Osteocyte (in vitro differentiated cells): ENCODE measurements at places on chromosomes 12 and 14. TPM values are rescaled to one million over a fixed set of nuclear protein-coding genes. Genes with fewer than 3 reads are reported as not detected.

GRCh38 chr12:33439587-33440011 is at the start of gene SYT10:
Gene SYT10 (minus strand): TSS chr12:33439819. CDS start chr12:33439522, 297 bp downstream.
- DNase-seq = no peak

DNA sequence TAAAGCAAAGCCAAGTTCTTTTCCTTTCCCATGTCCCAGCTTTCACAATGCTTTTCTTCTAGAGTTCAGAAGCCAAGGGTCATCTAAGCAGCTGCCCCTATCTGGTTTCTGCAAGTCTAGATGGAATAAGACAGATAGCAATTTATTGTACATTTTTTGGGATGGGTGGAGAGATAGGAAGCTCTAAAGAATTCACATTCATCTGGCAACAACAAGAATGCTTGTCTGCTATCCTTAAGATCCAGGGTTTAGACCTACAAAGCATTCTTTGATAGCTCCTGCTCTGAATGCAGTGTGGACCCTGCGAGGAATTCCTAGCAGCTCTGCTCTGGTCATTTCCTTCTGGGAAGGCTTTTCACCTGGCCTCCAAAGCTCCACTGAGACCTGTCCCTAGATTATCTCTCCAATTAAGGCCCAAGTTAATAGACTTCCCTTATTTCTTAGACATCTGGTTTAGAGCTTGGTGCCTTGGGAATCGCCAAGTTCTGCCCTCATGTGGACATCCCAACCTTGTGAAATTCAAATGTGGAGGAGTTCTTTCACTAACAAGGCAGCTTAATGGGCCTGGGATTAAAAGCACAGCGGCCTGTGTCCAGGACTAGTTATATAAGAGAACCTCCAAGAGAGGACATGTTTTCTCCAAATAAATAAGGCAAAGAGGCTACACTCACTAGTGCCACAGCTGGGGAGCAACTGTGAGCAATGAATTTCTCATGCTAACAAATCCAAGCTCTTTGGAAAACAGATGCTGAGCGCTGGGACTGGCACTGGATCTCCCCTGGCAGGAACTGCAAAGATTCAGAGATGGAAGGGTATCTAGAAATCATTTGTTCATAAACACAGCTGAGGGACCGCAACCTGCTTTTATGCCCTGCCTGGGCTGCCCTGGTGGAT is 384.5 kb upstream of the DDHD1 start:
- DNase-seq = no peak

GRCh38 chr14:69530095-69530494 is 44.6 kb downstream of the CCDC177 start:
- DNase-seq = no peak

DNA sequence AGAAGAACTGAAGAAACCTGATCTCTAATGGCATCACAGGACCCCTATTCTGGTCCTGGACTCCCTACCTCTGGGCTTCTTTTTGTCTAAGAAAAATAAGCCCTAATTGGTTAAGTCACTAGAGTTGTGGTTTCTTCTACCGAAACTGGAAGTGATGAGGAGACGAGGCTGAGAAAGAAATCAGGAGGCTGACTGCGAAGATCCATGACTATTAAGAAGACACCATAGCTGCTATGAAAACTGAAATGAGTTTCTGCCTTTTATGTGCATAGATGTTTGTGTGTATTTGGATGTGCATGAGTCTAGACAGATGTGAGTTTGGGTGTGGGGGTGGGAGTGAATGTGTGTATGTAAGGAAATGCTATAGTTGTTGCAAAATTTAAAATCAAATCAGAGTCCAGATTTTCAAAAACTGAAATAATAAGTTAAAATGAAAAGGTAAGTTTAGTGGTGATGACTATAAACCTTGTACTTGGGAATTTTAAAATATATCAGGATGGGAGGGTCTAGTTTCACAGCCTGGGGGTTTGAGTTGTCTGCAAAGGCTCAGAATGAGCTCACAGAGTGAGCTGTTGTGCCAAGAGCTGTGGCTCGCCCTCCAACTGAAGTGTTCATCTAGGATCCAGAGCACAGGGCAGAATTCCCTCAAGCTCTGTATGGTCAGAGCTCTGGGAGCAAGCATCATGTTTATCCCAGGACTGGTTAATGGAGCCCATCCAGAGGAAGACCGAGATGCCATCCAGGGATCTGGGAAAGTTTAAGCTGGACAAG is 94.9 kb downstream of the VCPKMT start:
- no peak for DNase-seq

DNA sequence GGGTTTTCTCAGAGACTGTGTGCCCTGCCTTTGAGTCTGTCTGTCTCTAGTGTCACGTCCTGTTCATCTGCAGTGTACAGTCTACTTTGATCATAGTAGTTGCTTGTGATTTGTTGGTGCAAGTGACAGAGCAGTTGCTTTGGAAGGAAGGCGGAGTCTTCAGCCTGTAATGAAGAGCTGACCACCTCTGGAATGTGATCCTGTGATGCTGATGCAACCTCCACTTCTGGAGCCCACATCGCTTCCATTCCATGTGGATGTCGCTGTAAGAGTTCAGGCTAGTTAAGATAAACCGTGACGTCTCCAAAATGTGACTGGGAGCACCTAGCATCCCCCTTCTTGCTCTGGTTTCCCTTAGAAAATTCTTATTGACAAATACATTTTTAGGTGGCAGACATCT is 51.8 kb downstream of the PELI2 start:
- DNase-seq = no peak

DNA sequence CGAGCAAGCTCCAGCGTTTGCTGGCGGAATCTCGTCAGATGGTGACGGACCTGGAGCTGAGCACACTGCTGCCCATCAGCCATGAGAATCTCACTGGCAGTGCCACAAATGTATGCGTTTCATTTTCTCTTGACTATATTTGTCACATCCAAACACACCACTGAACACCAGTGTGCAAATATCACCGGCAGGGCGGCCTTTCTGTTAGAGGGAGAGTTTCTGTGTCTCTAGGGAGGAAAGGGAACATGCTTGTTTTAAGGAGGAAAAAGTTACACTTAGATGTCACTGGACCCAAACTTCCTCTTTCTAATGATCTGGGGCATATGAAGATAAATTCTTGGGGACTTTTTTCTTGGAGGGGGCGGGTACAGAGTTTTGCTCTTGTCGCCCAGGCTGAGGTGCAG is 21.9 kb upstream of the HIP1R start:
- no peak for DNase-seq

DNA sequence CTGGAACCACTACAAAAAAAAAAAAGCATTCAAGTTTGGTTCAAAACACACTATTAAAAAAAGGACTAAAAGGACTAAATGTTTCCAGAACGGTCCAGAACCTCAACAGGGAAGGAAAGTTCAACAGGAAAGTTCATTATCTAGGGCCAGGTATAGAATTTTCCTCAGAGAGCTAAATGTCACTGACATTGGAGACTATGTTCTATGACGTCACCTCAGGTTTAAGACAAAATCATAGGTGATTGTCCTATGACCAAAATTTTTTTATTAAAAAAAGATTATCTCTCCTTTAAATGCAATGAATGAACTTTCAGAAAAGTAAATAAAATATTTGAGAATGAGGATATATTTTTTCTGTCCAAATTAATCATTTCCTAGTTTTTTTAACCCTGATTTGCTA is 746.7 kb upstream of the USP15 start:
- DNase-seq = no peak

- no peak for DNase-seq
Observed at GRCh38 chr14:86333493-86333892, 803.5 kb downstream of the FLRT2 start.

GRCh38 chr12:64636856-64637255 is 26.6 kb downstream of the RASSF3 start:
- DNase-seq = no peak

DNA sequence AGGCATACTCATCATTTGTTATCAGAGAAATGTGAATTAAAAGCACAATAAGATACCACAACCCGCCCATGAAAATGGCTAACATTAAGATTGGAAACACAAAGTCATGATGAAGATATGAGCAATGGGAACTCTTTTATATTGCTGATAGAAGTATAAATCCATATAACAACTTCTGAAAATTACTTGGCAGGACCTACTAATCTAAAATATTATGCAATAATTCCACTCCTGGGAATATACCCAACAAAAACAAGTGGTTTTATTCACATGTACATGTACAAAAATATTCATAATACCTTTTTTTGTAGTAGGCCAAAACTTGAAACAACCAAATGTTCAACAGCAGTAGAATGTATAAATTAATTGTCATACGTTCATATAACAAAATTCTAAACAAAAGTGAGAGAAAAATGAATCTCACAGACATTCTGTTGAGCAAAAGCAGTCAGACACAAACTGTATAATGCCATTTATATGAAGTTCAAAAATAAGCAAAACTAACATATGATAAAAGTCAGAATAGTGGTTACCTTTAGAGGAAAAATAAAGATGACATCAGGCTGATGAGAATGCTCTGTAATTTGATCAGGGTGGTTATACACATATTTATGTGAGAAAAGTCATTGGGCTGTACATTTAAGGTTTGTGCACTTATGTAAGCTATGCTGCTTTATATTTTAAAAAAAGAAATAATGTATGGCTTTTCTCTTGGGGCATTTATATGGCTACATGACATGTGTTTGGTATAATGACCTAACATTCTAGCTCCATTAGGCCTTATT is 309.2 kb upstream of the KITLG start:
- no peak for DNase-seq

DNA sequence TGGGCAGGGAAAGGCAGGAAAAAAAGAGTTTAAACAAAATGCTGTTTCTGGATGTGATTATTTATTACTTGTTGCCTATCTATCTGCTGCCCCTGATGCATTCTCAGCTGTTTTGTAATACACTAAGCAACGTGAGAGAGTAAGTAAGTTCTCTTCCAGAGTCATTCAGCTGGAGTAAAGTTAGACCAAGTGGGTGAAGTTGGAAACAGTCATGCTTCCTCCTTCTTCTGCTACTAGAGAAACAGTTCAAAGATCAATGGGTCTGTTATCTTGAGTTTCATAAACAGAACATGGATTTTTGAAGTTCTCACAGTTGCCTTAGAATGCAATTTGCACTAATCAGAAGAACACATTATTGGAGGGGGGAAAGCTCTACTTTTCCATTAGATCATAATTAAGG is 279.3 kb downstream of the EGLN3 start:
- DNase-seq = no peak

DNA sequence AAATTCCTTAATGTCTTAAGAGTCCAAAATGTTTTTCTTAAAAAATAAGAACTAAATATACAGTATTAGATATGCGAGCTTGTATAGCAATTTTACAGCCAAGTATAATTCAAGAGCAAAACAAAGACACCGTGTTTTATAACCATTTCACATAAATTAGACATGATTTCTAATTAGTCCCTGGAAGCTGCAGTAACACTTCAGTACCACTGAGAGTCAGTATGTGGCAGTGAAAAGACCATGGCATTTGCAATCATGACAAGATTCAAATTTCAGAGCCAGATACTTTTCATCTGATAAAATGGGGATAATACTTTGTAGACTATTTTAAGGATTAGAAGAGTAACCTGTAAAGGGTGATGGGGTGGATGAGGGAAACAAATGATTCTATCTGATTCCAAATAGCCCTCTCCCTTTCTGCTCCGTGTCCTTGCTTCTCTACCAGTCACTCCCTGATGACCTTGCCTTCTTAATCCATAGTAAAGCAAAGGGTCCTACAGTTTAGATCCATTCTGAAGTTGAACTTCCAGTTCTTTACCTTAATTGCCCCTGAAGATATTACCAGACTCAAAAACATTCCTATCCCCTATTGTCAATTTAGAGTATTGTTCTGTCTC is 145.4 kb upstream of the ABCD2 start:
- no peak for DNase-seq

DNA sequence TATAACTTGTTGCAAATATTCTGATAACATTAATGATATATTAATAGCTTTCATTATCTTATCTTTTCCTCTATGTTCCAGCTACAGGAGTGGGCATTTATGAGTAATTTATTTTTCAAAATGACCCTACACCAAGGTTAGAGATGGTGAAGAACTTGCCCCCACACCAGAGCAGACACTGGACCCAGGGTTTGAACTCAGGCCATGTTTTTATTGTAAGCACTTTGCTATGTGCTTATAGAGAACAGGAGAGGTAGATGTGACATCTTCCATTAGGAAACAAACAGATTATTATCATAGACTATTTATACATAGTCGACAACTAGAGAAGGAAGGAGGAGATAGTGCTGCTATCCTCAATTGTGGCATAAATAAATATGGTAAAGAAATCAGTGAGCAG is 265.2 kb downstream of the EGLN3 start:
- no peak for DNase-seq

DNA sequence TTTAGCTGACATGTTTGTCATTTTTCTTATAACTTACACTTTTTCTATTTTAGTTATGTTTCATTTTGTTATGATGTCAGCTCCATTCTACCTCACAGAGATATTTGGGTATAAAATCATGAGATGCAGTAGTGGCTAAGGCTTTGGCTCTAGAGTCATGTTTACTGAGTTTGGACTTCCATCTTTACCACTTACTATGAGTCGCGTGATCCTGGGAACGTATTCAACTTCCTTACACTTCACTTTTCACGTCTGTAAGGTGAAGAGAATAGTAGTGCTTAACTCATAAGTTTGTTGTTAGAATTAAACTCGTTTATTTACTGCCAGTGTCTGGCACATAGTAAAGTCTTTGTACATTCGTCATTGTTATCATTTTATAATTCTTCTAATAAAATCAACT is 126.3 kb downstream of the ERC1 start:
- DNase-seq = no peak

GRCh38 chr12:906062-906585 is 43.4 kb downstream of the RAD52 start:
- DNase-seq = no peak

GRCh38 chr14:69814397-69814796 is 17.4 kb upstream of the SLC10A1 start:
- DNase-seq = no peak

The LRRK2 gene
- total RNA-seq = not detected in 2 replicates

The DDHD1 gene
- 21.0 and 21.1 TPM in 2 replicates for total RNA-seq

The RPS6KL1 gene
- 0.65 and 0.97 TPM in 2 replicates for total RNA-seq

The FAM186B gene
- 0.30 and 0.50 TPM in 2 replicates for total RNA-seq

The CISTR gene
- not detected in 2 replicates for total RNA-seq

The MGP gene
- 74.1 and 92.6 TPM in 2 replicates for total RNA-seq

The CD69 gene
- total RNA-seq = not detected in 2 replicates

The KRT5 gene
- not detected in 2 replicates for total RNA-seq

The CD9 gene
- total RNA-seq = 77.1 and 84.5 TPM in 2 replicates

The GPR162 gene
- total RNA-seq = 11.5 and 12.0 TPM in 2 replicates
